ENCODE measurements at places on chromosomes 4 and X. TPM values are rescaled to one million over a fixed set of nuclear protein-coding genes. Genes with fewer than 3 reads are reported as not detected.

The PNMA6A gene
- total RNA-seq: 2.2 TPM

The CFAP99 gene
- total RNA-seq: 1.3 TPM

- no peak for DNase-seq
These were observed 66.1 kb upstream of the H2AZ1 start for GRCh38 chr4:100016191-100016590.

GRCh38 chrX:140572724-140573123, 67.9 kb upstream of the SOX3 start:
- peak; percentile 11 for DNase-seq
